NCI-H526 (cell line): ENCODE measurements at places on chromosomes 13 and 19.

DNA sequence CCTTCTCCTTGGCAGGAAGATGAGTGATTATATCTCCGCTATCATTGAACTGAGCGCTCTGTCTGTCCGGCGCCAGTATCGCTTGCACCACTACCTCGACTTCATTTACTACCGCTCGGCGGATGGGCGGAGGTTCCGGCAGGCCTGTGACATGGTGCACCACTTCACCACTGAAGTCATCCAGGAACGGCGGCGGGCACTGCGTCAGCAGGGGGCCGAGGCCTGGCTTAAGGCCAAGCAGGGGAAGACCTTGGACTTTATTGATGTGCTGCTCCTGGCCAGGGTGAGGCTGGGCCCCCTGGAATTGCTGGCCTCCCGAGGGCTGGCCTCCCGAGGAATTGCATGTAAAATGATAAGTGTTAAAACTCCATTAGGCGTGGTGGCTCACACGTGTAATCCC lies 32.1 kb downstream of the CYP4F22 start:
- no peak for DNase-seq

DNA sequence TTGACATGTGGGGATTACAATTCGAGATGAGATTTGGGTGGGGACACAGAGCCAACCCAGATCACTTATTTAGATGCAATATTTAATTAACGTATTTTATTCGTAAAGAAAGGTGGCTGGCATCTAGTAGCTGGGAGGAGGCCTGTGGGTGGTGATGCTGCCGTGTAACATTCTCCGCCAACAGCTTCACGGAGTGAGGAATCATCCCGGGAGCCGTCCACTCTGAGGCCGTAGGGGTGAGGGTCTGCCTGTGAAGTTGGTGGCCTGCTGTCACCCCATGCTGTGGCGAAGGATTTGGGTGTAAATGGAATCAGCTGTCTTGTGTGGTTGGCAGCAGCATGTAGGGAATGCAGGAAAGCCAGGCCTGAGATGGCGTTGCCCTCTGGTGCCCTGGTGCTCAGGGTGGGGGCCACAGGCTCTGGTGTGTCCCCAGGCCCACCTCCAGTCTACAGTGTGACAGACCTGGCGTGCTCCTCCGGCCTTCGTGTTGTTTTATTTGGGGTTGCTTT lies 3.3 kb upstream of the TEX29 start:
- DNase-seq, result no peak

GRCh38 chr13:79913141-79913827 lies 427.6 kb downstream of the SPRY2 start:
- DNase-seq, result no peak

- DNase-seq, result peak; percentile 16
These were observed 1.6 kb downstream of the GATAD2A start for GRCh38 chr19:19406878-19407632.

DNA sequence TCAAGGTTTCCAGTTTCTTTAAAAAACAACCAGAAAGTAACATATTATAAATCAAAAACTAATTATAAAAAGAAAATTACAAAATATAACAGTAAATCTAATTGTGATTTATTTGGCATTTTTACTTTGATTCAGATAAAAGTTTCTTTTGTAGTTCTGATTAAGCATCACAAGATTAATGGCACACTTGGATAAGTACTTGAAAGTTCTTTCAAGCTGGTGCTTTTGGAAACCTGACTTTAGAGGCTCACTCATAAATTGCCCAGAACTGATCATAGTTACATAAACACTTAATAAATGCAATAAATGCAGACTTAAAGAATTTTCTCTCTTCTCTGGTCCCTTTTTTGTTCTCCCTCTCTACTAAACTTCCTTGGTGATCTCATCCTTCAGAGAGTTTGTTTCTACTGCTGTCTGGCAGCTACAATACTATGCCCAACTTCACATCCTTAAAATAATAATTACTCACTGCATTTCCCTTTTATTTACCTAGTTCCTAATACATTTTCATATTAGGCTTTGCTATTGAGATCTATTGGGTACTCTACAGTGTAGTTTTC lies 1417.0 kb downstream of the EFNB2 start:
- no peak for DNase-seq

GRCh38 chr13:30301827-30302226 lies 5.5 kb downstream of the KATNAL1 start:
- no peak for DNase-seq

- no peak for DNase-seq
These were observed 40.3 kb downstream of the ZNF557 start for GRCh38 chr19:7109678-7110289.

- DNase-seq, result no peak
These were observed 100.4 kb downstream of the SLC10A2 start for GRCh38 chr13:102965802-102966201.

DNA sequence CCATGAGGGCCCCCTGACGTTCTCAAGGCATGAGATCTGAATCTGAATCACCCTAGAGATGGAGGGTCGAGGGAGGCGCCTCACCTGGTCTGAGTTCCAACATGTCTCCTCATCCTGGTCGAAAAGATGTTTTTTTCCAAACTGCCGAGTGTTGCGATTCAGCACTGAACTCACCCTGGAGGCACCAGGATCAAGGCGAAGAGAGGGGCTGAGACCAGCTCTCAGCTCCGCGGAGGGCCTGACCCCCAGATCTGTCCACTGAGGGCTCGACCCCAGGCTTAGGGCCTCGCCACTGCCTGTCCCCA lies 555 bp downstream of the NR2C2AP start:
- no peak for DNase-seq

DNA sequence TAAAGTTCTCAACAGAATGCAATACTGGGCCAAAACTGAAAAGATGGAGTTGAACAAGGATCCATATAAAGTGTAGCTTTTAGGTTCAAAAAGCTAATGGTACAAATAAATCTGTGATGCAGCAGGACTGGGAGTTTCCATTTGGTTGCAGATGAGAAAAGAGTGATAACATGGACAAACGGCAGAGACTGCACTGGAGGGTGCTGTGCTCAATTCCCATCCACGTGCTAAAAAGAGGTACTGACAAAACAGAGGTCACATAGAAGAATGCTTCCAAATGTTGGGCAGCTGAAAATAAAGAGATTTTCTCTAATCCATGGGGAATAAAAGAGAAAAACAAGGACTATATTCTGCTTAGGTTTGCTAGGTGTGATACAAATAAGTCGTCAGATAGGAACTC lies 461.6 kb downstream of the LIG4 start:
- no peak for DNase-seq

DNA sequence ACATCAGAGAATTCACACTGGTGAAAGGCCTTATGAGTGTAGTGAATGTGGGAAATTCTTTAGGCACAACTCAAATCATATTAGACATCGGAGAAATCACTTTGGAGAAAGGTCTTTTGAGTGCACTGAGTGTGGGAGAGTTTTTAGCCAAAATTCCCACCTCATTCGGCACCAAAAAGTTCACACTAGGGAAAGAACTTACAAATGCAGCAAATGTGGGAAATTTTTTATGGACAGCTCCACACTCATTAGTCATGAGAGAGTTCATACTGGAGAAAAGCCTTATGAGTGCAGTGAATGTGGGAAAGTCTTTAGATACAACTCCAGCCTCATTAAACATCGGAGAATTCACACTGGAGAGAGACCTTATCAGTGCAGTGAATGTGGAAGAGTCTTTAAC lies 10.1 kb downstream of the ZNF17 start:
- DNase-seq, result no peak

DNA sequence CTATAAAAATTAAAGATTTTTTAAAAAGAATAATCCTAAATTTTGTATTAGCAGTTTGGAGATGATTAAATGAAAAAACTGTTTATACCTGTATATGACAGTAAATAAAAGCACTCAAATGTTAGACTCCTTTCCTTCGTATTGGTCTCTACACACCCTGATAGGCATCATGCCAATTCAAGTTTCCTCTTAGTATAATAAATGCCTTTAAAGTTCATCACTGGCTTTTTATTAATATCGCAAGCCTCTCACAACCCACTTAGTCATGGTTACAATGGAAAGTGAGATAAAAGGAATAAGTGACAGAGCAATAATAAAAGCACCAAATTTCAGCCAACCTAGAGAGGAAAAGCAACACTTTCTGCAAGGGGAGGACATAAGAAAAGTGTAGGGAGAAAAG lies 102.2 kb downstream of the PIBF1 start:
- no peak for DNase-seq

- no peak for DNase-seq
These were observed 57.9 kb upstream of the C1QTNF9 start for GRCh38 chr13:24251525-24251924.
